Stimulated activated naive CD4-positive, alpha-beta T cell treated with Interleukin-2 at 50 U/mL for 16 hours (primary cell): ENCODE measurements at places on chromosomes 6 and 20.

- no peak for DNase-seq
Measured at GRCh38 chr6:158599635-158600034, 39.7 kb downstream of the TMEM181 start.

DNA sequence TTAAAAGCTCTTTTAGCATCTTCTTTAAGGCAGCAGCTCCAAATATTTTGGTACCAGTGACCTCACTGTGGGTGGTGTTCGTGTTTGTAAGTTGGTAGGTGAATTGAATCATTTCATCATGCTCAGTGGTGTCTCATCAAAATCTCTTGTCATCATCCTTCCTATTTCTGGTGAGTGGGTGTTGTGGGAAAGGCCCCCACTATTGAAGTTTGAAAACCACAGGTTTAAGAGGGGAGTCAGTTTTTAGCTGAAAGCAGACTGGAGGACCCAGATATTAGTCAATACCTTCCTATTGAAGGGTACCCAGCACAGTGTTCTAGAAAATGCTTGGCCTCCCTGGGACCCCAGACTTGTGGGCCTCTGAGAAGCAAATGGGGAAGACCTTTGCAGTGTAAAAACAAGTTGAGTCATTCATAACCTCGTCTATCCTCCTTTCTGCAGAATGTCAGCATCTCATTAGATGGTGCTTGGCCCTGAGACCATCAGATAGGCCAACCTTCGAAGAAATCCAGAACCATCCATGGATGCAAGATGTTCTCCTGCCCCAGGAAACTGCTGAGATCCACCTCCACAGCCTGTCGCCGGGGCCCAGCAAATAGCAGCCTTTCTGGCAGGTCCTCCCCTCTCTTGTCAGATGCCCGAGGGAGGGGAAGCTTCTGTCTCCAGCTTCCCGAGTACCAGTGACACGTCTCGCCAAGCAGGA lies 3.7 kb downstream of the PIM1 start:
- peak; percentile 61 for DNase-seq

- DNase-seq, result no peak
Measured at GRCh38 chr6:47209632-47210031, 100.1 kb downstream of the TNFRSF21 start.

GRCh38 chr6:158313989-158314388 lies 1.7 kb downstream of the TULP4 start:
- DNase-seq, result no peak

GRCh38 chr6:45552536-45552935 lies 174.8 kb upstream of the SUPT3H start:
- DNase-seq, result no peak

- DNase-seq, result no peak
Measured at GRCh38 chr6:7763881-7764280, 38.0 kb downstream of the BMP6 start.

GRCh38 chr20:5718896-5719595 lies 31.2 kb upstream of the SHLD1 start:
- no peak for DNase-seq

GRCh38 chr6:140062043-140063020 lies 687.9 kb upstream of the CITED2 start:
- no peak for DNase-seq

GRCh38 chr6:123168892-123169773 lies 173.1 kb downstream of the CLVS2 start:
- DNase-seq, result no peak

- DNase-seq, result no peak
Measured at GRCh38 chr6:147207837-147208754, 3.9 kb downstream of the STXBP5 start.

- DNase-seq, result no peak
Measured at GRCh38 chr20:59217794-59218280, 54.2 kb downstream of the ZNF831 start.

GRCh38 chr6:3214898-3215297 lies 12.6 kb downstream of the TUBB2B start:
- no peak for DNase-seq

DNA sequence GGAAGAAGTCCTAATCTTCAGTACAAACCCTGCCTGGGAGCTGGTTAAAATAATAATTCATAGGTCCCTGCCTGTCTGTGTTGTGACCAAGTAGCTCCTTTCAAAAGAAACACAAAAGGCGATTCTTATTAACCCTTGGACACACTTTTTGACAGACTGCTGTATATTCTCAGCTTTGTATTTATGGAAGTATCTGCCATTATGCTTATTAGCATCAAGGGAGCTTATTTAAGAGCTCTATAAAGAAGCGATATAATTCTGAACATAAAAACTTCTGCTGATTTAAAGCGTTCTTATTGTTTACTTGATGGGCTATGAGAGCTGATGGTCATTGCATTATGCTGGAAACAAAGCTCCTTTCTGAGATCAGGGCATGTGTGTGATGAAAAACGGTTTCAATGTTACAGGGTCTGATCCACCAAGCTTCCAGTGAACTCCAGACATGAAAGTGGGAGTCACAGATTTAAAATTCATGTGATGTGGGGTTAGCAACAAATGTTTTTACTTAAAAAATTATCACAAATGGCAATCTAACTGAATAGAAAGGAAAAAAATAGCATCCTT lies 181.8 kb upstream of the PDE10A start:
- no peak for DNase-seq

DNA sequence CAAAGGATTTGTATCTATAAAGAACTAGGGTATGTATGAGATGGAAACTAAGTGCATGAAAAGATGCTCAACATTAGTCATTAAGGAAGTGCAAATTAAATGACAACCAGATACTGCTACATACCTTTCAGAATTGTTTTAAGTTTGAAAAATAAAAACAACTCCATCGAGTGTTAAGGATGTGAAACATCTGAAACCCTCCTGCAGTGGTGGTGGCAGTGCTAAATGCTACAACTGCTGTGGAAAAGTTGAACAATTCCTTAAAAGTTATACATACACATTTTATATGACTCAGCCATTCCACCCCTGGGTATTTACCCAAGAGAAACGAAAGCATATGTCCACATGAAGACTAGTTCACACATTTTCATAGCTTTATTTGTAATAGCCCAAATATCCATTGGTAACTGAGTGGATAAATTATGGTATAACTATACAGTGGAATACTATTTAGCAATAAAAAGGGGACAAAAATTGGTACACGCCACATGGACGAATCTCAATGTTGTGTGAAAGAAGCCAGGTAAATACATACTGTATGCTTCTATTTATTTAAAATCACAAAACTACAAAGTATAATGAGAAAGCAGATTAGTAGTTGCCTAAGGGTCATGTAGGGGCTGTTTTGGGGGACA lies 10.6 kb downstream of the ARMH2 start:
- peak; percentile 1 for DNase-seq

GRCh38 chr6:129795261-129795660 lies 65.9 kb downstream of the TMEM244 start:
- DNase-seq, result no peak

DNA sequence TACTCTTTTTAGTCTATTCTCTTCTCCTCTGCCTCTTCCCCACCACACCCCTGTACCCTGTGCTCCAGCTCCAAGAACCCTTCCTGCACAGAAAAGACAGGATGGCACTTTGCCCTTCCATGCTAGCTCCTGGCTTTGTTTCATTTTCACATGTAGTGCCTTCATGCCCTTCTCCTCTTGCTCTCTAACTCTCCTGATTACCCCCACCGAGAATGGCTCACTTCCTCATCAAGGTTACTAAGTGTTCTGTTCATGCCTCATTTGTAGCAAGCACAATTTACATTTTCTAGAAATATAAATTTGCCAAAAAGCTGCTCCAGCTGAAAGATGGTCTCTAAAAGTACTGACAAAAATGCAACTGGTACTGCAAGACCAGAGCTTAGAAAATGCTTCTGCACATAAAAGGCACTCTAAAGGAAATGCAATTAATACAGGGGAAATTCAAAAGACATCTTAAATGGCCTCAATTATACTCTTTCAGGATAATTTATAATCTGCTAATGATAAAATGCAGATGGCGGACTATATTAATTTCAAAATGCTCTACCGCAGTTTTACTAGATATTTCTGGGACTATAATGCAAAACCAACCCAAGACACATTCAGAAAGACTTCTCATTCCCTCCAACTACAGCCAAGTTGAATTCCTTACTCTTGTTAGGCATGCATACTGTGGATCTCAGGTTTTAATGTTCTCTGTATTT lies 570.2 kb downstream of the PRKN start:
- no peak for DNase-seq

GRCh38 chr20:38548356-38549083 lies 32.5 kb upstream of the ADIG start:
- DNase-seq, result no peak

DNA sequence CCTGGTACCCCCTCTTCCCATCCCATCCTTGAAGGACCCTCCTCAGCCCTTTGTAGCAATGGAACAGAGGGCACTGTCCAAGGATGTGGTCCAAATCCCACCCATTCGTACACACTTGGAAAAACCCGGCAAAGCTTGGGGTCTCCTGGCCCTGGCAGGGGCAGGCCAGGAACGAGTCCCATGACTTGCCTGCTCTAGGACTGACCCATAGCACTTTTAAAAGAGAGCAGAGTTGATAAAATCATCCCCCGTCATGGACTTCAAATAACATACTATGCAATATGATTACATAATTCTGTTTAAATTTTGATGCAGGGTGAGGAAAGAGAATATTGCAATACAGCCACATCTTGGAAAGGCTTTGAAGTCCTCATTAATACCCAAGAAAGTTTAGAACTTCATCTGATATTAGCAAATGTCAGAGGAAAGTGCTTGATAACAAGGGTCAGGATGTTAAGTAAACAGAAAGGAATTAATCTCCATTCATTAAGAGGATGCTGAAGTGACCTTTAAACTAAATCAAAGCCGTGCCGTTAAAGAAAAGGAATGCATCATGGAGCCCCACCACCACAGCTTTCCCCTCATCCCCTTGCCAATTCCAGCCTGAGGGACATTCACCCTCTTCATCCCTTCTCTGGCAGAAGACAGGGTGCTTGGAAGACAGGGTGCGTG lies 60.7 kb upstream of the NXT1 start:
- DNase-seq, result no peak

DNA sequence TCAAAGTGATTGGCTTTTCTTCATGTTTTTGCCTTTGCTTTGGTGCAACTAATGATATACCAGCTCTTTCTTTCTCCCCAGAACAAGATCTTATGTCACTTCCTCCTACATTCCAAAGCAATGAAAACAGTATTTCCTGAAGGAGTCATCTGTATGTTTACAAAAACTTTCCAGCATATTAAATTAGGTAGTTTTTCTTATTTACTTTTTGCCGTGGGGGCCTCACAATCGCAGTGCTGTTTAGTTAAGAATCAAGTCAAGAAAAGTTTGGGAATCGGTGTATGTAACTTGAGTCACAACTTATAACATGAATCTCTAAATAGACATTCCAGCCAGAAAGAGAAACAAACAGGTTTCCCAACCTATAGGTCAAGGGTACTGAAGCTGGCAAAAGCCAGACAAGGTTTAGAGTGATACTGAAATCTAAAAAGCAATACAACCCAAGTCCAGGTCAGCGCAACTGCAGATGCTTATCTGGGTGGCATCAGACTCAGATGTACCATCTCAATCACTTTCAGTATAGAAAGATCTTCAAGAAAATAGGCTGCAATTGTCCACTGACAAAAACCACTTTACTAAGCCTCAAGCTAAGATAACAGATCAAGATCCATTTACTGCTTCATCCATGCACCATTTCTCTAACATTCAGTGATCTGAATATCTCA lies 63.6 kb downstream of the IPCEF1 start:
- DNase-seq, result no peak

DNA sequence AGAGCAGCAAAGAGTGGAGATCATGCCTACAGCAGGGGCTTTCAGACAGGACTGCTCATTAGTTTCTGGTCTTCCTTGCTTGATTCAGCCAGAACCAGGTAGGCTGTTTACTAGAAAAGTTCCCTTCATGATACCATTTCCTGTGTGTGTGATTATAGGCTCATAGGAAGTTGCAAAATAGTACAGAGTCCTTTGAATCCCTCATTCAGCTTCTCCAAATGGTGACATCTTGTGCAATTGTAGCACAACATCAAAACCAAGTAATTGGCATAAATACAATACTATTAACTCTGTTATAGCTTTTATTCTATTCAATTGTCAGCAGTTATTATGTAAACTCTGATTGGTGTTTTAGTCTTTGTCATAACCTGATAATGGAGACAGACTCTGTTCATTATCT lies 347.3 kb upstream of the CDH4 start:
- DNase-seq, result no peak

- DNase-seq, result no peak
Measured at GRCh38 chr6:20223141-20223540, 10.9 kb upstream of the MBOAT1 start.

DNA sequence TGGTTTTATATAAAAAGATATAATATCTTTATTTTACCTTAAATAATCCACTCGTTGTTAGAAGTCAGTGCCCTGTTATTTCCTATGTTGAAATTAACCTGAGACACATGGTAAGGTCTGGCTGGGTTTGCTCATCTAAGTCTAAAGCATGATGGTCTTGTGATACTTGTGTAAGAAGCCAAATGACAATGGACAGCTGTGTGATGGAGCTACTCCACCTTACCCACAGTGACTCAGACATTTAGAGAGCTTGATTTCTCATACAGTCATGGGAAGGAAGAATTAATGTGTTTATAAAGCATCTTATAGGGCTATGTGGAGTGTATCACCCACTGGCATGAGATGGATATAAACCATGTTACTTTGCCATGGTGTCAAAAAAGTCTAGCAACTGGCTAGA lies 11.7 kb downstream of the CTCFL start:
- no peak for DNase-seq

GRCh38 chr6:106527979-106528378 lies 101.3 kb downstream of the RTN4IP1 start:
- DNase-seq, result no peak

- DNase-seq, result no peak
Measured at GRCh38 chr6:133435065-133435728, 194.0 kb downstream of the EYA4 start.

DNA sequence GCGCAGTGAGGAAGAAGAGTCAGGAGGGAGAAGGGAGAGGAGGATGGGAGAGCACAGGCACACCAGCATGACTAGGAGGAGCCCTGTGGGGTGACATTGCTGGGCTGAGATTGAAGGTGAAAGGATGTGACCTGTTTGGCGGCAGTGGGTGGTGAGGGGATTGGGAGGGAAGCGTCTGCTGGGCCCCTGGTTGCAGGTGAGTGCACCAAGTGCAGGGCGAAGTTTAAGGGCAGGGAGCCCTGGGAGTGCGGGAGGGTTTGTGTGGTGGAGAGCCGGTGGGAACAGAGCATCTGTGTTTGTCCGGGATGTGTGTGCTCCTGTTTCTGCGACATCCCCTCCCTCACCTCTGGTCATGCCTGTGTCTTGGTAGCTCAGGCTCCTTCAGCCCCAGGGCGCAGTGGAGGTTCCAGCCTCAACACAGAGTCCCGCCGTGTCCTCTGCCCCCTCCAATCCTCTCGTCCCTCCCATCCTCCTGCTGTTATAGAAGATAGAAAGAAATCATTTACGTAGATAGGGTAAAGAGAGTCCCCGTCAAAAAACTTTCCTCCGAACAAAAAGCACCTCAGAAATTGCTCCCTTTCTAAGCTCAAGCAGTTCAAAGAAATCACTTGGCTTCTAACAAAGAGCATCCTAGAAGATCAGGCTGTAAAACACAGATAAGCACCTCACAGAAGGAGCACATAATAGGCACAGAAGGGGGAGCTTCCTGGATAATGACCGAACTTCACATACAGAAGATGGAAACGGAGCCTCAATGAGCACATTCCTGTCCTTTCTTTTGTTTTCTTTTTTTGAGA lies 25.0 kb downstream of the ULBP1 start:
- DNase-seq, result no peak
